ENCODE measurements at places on chromosomes 16 and 17. TPM values are rescaled to one million over a fixed set of nuclear protein-coding genes. Genes with fewer than 3 reads are reported as not detected.

Gene CRLF3
- total RNA-seq = 12.7 TPM

Gene SCNN1G
- not detected for total RNA-seq

- no peak for DNase-seq
These were observed 1.0 kb downstream of the FOXJ1 start for GRCh38 chr17:76139801-76140660.

DNA sequence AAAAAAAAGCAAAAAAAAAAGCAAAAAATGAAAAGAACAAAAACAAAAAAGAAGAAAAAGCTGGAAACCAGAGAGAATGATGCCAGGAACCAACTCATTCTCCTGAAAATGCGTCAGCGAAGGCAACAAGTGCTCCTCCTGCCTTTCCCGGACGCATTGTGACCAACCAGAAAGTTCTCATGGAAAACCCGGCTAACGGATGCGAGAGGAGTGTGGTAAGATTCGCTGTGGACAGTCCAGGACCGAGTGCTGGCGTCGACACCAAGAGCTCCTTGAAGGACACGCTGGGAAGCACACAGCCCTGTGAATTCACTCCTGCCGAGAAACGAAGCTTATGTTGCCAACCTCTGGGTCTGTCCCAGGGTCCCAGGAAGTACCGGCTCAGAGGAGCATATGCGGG, 43.4 kb downstream of the METRNL start:
- no peak for DNase-seq

DNA sequence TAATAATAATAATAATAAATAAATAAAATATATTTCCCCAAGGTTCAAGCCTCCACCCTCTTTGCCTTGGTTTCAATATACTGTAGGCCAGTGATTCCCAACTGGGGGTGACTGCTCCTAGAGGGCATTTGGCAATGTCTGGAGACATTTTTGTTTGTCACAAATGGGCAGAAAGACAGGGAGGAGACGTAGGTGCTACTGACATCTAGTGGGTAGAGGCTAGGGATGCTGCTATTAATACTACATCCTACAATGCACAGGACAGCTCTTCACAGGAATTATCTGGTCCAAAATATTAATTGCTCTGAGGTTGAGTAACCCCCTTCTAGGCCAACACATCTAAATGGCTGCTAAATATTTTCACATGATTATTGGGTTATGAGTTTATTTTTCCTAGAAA, 12.8 kb upstream of the PRR14 start:
- DNase-seq = peak; percentile 74

GRCh38 chr16:87877942-87878507, 8.7 kb upstream of the SLC7A5 start:
- DNase-seq = no peak

DNA sequence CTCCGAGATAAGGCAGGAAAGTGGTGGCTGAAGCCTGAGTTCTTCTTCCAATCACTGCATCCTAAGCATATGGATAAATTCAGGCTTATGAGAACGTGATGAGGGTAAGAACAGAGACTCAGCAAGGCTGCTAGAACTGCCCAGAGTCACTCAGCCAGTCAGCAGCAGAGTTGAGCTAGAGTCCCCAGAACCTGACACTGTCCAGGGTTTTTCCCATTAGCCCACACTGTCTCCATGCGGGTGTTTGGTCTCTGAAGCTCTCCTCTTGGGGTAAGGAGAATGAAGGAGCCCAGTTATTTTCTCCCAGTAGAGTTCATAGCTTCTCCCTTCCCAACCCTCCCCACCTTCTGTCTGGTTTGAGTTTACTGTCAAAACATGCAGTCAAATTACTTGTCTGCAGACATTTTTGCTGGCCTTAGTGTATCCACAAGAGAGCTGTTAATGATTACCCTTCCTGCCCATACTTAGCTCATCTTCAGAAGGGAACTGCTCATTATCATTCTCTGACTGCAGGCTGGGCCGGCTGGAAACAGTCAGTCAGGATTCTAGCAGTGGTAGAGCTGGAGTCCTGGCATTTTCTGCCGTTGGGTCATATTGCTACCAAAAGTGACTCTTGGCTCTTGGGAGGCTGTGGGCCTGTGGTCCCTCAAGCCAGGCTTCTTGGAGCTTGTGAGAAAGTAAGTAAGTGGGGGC, 460.0 kb downstream of the HS3ST3B1 start:
- DNase-seq = no peak

DNA sequence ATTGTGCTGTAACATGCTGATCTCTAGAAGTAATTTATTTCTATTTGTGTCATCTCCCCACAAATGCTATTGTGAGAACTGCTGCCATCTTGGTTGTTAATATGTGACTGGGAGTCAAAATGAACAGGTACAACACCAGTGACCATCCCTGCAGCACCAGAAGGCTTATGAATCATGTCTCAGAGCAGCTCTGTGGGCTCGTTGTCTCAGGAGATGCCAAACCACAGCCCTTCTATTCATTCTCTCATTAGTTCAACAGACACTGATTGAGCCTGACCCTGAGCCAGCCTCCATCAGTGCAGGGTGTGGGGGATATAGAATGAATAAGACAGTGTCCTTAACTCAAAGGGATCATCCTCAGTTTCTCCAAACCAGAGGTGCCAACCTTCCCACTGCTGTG, 92.5 kb downstream of the UTP18 start:
- DNase-seq = no peak

DNA sequence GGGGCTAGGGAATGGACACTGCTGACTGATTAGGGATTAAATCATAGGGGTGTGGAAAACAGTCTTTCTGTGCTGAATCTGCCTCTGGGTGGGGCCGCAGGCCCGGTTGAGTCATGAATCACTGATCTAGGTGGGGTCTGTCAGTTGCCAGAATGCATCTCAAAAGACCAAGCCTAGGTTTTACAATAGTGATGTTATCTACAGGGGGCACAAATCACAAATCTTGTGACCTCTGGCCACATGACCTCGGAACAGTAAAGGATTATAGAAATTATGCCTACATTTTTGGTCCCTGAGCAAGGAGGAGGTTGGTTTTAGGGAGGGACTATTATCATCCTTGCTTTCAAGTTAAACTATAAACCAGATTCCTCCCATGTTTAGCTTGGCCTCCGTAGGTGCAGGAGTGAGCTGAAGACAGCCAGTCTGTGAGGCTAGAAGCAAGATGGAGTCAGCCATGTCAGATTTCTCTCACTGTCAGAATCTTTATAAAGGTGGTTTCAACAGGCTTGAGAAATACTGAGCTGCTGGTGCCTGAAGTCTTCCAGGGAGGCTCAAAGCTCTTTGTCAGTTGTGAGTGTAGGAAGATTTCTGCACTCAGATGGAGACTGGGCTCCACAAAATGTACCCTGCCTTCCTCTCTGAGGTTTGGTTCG, 12.9 kb downstream of the GNGT2 start:
- DNase-seq = no peak

DNA sequence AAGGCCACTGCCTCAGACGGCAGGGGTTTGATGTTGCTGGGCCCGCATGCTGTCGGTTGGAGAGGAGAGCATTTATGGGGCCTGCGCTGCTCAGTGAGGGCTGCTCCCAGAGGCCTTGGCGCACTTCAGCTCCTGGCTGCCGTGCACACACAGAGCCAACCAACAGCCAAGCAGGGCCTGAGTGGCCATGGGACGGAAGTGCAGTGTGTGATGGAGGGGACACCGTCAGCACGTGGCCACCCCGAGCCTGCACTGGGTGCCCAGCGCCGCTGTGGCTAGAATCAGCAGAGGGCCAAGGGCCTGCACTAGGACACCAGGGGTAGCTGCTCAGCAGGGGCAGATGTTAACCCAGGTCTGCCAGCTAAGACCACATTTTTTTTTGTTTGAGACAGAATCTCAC, 21.8 kb downstream of the KLHL36 start:
- DNase-seq = no peak

- peak; percentile 48 for DNase-seq
These were observed 46.5 kb downstream of the SRCIN1 start for GRCh38 chr17:38559051-38559879.

DNA sequence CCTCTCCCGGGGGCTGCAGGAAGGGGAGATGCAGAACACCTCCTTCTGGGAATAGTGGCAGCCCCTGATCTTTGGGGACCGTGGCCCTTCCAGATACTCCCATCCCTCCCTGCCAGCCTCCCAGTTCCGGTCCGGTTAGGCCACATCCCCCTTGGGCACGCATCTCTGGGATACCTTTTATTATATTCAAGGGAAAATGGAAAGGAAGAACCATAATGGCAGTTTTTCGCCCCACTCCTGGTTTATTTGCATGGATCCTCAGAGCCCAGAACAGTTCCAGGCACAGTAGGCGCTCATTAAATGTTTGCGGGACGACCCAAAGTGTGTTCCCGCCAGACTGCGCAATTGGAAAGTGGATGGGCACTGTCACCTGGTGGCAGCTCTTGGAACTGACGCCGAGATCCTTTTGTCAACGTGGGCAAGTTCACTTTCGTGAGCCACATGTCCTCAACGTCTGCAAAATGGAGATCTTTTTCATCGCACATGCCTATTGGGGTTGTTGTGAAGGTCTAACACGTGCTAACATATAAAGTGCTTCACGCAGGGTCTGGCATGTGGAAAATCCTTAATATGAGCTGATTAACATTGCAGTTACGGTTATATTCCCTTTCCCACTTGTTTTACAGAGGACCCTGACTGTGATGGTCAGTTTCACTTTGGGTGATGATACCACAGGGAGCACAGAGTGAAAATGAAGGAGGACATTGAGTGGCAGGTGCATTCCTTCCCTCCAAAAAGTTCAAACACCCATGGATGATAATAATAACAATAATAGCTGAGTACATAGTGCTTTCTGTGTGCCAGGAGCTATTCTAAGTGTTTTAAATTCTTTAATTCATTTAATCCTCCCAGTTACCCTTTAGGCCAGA, 1.7 kb upstream of the GPRC5B start:
- DNase-seq = peak; percentile 66

- no peak for DNase-seq
These were observed 308.3 kb downstream of the FOXL1 start for GRCh38 chr16:86886651-86887050.

- DNase-seq = no peak
These were observed 151.7 kb downstream of the WWOX start for GRCh38 chr16:78251115-78251514.

- DNase-seq = no peak
These were observed 8.4 kb downstream of the CBX4 start for GRCh38 chr17:79830763-79831264.

DNA sequence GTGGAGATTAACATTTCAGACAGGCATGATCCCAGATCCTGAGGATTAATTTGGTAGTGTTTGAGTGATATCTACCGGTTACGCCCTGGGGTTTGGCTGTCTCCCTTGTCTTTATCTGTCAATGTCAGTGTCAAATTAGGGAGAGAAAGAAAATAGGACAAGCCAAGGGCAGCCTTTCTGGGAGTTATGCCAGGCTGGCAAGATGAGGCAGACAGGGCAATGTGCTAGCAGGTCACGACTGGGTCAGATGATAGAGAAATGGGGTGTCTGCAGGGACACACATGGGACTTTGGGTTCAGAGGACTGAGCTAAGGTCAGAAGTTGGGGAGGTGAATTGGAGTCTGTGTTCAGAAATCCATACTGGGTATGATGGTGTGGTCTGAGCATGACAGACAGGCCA, 27.4 kb upstream of the LYRM9 start:
- no peak for DNase-seq

DNA sequence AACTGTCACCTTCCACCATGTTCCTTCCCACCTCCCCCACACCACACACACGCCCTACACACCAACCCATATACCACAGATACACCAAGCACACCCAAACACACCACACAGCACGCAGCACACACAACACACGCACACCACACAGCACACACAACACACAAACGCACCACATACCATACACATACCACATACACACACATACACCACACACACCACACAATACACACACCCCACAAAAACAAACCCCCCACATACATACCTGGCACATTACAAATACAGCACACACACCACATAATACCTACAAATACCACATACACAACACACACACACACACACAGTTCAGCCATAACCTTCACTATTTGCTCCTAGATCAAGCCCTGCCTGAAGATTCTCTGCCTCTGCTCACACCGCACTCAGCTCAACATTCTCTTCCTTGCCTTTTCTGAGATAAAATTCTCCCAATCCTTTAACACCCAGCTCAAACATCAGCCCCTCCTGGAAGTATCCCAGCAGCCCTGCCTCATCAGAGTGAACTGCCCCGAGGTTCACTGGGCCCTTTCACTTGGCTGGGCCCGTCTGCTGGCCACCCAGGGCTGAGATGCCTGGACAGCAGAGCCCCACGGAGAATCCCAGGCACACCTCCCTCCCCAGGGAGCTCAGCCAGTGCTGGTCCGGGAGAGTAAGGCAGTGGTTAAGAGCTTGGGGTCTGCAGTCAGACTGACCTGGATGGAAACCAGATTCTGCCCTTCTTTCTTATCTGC, 31.9 kb upstream of the CPNE2 start:
- DNase-seq = no peak

DNA sequence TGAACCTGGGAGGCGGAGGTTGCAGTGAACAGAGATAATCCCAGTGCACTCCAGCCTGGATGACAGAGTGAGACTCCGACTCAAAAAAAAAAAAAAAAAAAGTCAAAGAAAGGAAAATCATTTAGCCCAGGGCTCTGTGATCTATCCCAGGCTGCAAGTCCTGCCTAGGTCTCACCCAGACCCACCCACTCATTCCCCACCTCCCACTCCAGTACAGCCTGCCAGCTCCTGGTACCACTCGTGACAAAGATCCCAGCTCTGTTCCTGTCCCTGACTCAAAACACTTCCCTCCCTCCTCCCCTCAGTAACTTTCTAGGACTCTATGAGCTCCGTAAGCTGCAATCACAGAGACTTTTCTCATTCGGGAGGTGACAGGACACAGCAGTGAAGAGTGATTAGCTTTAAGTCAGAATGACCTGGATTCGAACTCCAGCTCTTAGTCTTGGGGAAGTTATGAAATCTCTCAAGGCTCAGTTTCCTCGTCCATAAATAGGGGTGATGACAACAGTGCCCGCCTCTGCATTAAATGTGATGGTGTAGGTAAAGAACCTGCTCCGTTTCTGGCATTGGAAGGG, 28.0 kb upstream of the MRPS23 start:
- DNase-seq = no peak

DNA sequence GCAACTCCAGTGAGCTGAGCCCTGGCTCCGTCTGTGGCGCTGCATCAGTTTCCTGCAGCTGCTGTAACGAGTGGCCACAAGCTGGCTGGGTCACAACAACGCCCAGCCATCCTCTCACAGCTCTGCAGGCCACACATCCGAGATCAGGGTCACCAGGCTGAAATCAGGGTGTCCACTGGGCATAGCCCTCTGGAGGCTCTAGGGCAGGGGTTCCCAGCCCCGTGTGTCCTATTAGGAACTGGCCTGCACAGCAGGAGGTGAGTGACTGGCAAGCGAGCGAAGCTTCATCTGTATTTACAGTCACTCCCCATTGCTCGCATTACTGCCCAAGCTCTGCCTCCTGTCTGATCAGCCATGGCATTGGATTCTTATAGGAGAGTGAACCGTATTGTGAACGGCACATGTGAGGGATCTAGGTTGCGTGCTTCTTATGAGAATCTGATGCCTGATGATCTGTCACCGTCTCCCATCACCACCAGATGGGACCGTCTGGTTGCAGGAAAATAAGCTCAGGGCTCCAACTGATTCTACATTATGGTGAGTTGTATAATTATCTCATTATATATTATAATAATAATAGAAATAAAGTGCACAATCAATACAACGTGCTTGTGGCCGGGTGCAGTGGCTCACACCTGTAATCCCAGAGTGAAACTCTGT, 176.5 kb downstream of the SEC14L1 start:
- no peak for DNase-seq

Gene RND2
- 0.36 TPM for total RNA-seq

Measured in HFFc6 (cell line).